ENCODE measurements at places on chromosomes 3 and 15.

GRCh38 chr3:126672741-126673140 lies 17.8 kb upstream of the TXNRD3 start:
- DNase-seq, result no peak

DNA sequence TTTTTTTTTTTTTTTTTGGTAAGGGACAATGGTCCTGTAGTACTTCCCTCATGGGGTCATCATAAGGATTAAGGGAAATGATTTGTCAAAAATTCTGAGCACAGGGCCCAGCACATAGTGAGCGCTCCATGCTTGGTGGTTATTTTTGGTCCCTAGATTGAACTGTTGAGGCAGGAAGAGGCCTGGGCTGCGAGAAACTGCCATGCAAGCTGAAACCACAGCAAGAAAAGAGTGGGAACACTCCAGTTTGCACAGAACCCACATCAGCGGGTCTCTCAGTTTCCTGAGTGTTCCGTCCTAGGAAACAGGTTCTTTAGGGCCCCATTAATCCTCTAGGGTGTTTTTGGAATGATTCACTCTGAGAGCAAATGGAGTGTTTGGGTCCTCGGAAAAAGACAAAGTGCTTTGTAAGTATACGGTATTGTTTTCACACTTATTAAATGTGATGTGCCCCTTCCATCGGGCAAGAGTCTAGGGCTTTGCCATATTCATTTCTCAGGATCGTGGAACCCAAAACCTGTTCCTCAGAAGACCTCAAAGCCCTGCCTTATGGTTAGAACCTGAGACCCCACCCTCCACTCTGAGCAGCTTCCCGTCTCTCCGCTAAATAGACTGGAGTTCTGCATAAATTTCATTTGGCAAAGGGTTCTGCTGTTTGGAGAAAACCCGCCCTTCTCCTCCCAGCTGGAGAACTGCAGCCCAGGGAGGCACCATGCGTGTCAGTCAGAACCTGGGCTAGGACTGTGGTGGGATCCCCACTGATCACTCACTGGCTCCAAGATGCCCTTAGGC lies 60.4 kb downstream of the SPSB4 start:
- DNase-seq, result no peak

GRCh38 chr3:30873671-30874070 lies 20.8 kb downstream of the GADL1 start:
- no peak for DNase-seq

DNA sequence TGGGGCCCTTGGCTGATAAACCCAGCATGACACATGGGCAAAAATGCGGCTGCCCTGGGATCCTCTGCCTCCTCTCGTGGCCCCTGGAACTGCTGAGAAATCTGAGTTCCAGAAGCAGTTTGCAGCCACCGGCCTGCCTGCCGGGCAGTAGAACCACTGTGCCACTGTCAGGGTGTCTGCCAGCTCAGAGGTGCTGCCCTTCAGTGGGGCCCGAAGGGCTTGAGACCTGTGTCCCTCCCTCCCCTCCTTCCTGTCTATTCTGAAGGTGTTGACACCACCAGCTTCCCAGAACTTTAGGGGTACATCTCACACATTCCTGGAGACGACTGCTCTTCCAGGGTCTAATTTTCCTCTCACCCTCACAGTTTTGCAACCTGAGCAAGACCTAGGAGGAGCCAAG lies 88.2 kb upstream of the POMGNT2 start:
- no peak for DNase-seq

All from stimulated activated CD8-positive, alpha-beta memory T cell treated with anti-CD3 and anti-CD28 coated beads, Interleukin-2, amount 100 ng/mL, for 48 hours (primary cell).